ENCODE measurements at places on chromosomes 2 and 18.
A peak's percentile ranks its signal among the peaks of the same experiment; 100 is the strongest.

DNA sequence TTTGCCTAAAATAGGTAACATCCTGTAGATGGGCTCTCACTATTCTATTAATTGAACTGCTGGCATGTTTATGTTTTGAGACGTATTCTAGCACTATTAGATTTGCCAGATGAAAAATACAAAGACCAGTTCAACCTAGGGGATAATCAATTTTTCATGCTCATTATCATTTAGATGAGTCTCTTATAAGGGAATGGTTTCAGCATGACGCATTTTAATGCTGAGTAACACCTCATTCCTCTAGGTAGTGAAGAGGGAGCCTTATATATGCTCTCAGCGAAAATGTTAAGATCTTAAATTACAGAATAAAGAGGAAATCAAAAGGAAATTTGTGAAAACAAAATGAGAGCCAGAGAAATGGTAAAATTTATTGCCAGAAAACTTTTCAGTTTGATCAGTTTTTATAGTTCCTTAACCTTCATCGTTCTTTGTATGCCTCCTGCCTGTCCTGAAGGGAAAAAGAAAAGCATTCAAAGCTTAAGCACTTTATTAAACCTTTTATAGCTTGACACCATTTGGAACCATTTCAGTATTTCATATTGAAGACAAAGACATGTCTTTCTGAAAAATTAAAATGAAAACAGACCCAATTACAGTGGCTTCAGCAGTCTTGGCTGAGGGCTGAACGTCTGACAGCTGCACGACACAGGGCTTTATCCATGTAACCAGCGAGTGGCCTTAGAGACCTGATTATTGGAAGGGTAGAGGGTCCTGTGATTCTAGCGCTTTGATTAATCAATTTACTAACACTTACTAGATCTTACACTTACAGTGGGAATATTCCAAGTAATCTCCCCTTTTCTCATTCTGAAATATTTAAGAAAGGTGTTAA is 112.8 kb downstream of the ADCYAP1 start:
- H3K4me1 ChIP-seq, result peaks cover 33% of the 10 kb centered on the region
- peak; percentile 15 for DNase-seq
- no peaks in the 10 kb centered on the region for H3K27me3 ChIP-seq
- no peak overlapping the region for H3K27ac ChIP-seq
- no peaks in the 10 kb centered on the region for H3K36me3 ChIP-seq

- no peak for DNase-seq
- H3K4me3 ChIP-seq, result no peak overlapping the region
- no peaks in the 10 kb centered on the region for H3K4me1 ChIP-seq
- H3K27ac ChIP-seq, result no peak overlapping the region
These were observed 164.1 kb upstream of the ZSWIM2 start for GRCh38 chr2:187013058-187013457.

DNA sequence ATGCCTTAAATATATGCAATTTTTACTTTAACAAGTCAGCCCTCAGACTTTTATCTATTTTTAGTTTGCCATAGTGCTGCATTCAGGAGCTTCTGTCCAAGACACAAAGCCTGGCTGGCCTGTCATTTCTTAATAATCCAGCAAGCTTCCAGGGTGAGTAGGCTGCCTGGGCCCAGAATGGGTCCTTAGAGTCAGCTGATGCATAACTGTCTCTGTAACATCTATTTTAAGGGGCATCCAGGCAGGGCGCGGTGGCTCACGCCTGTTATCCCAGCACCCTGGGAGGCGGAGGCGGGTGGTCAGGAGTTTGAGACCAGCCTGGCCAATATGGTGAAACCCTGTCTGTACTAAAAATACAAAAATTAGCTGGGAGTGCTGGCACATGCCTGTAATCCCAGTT is 11.8 kb upstream of the GNLY start:
- H3K27me3 ChIP-seq, result no peaks in the 10 kb centered on the region
- DNase-seq, result peak; percentile 72
- no peaks in the 10 kb centered on the region for H3K36me3 ChIP-seq
- peaks cover 18% of the 10 kb centered on the region for H3K4me1 ChIP-seq

- DNase-seq, result peak; percentile 93
- no peaks in the 10 kb centered on the region for H3K36me3 ChIP-seq
- peak overlapping the region; percentile 53 for H3K27ac ChIP-seq
- H3K4me1 ChIP-seq, result peaks cover 22% of the 10 kb centered on the region
- H3K27me3 ChIP-seq, result no peaks in the 10 kb centered on the region
These were observed 7.5 kb downstream of the ACYP2 start for GRCh38 chr2:54122939-54123338.

DNA sequence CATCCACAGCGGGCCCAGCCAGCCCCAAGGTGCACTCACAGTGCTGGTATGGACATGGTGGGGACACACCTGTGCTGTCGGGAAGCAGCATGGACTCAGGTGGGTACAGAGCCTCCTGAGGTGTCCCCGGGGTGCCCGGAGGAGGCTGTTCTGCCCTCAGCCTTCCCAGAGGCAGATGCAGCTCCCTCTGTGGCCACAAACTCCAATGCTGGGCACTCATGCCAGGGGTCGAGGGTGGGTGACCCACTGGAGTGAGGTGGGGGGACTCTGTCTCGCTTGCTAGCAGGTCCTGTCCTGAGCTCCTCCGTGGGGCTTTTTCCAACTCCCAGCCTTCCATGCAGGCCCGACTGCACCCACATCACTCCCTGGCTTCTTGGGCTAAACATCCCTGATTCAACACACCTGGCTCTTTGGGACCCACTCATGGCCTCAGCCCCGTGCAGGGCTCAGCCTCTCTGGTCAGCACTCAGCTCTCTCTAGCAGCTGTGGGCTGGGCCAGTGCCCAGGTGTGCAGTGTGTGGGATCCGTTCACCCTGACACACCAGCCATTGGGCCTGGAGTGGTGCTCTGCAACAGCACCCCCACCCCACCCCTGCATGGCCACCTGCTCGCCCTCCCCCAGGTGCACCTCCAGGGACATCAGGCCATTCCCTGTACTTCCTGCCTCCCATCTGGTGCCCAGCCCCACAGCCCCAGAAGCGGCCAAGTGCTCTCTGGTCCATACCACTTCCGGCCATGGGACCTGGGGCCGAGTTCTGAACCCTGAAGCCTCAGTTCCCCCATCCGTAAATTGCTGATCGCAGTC is 16.0 kb downstream of the RAMP1 start:
- peak overlapping the region; percentile 46 for H3K27ac ChIP-seq
- peaks cover 21% of the 10 kb centered on the region for H3K4me1 ChIP-seq
- DNase-seq, result no peak

DNA sequence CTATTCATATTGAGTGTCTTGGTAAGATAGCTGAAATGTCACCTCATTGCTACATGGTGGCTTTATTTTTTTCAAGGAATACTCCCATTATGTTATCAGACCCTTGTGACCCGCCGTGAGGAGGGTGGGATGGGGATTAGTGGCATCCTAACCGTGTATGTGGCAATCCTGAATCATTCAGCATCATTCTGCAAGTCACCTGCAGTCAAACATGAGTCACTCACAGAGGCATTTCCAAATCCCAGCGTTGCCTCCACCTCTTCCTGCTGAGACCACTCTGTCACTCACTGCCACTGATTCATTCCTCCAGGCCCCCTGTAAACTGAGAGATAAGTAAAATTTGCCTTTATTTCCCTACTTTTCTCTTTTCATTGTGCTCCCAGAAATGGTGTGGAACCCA is 307.4 kb upstream of the KLHL29 start:
- H3K36me3 ChIP-seq, result no peaks in the 10 kb centered on the region
- H3K4me3 ChIP-seq, result no peak overlapping the region
- no peak for DNase-seq
- H3K4me1 ChIP-seq, result no peaks in the 10 kb centered on the region
- H3K27me3 ChIP-seq, result no peaks in the 10 kb centered on the region

GRCh38 chr2:177296040-177296439 is 31.5 kb upstream of the NFE2L2 start:
- H3K27ac ChIP-seq, result peak overlapping the region; percentile 59
- H3K36me3 ChIP-seq, result no peaks in the 10 kb centered on the region
- peak; percentile 34 for DNase-seq

DNA sequence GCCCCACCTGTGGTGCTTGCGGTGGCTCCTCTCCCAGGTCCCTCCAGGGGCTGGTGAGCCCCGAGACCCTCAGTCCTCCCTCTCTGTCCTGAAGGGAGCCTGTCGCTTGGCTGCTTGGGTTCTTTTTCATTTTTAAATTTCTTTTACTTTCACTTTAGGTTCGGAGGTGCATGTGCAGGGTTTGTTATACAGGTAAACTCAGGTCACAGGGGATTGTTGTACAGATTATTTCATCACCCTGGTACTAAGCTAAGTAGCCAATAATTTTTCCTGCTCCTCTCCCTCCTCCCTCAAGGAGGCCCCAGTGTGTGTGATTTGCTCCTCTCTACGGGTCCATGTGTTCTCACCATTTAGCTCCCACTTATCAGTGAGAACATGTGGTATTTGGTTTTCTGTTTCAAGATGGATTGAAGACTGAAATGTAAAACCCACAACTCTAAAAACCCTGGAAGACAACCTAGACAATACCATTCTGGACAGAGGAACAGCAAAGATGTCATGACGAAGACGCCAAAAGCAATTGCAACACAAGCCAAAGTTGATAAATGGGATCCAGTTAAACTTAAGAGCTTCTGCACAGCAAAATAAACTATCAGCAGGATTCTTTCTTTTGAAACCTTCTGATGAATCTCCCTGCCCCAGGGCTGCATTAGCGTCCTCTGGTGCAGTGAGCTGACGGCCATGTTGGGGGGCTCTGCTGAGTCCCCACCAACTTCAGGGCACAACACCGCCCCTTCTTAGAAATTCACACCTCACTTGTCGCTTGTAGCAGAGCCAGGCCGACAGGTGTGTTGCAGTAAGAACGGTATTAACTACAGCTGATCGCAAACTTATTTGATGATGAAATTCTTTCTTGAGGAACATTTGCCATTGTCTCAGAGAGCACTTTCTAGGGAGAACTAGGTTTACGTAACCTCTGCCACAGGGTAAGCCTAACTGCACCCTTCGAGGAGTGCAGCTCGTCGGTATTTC is 135.3 kb downstream of the ZNF236 start:
- no peak overlapping the region for H3K4me3 ChIP-seq
- no peak for DNase-seq
- H3K27ac ChIP-seq, result no peak overlapping the region
- H3K4me1 ChIP-seq, result no peaks in the 10 kb centered on the region

DNA sequence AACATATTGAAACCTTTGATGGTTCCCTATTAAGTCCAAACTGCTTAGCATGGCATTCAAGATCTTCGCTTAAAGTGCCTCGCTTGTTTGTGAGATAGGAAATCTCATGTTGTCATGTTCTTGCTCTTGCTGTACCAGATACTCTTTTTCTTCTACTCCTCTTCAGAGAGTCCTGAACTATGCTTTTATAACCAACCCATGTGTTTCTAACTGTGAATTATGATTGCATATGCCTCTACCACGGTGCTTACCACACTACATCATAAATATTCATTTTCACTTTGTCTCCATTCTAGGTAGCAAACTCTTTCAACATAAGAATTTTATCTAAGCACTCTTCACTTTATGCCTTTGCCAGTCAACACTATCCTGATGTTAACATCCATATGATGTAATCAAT is 23.6 kb downstream of the STAT4 start:
- H3K27ac ChIP-seq, result no peak overlapping the region
- no peak overlapping the region for H3K4me3 ChIP-seq
- H3K36me3 ChIP-seq, result no peaks in the 10 kb centered on the region
- H3K4me1 ChIP-seq, result no peaks in the 10 kb centered on the region

DNA sequence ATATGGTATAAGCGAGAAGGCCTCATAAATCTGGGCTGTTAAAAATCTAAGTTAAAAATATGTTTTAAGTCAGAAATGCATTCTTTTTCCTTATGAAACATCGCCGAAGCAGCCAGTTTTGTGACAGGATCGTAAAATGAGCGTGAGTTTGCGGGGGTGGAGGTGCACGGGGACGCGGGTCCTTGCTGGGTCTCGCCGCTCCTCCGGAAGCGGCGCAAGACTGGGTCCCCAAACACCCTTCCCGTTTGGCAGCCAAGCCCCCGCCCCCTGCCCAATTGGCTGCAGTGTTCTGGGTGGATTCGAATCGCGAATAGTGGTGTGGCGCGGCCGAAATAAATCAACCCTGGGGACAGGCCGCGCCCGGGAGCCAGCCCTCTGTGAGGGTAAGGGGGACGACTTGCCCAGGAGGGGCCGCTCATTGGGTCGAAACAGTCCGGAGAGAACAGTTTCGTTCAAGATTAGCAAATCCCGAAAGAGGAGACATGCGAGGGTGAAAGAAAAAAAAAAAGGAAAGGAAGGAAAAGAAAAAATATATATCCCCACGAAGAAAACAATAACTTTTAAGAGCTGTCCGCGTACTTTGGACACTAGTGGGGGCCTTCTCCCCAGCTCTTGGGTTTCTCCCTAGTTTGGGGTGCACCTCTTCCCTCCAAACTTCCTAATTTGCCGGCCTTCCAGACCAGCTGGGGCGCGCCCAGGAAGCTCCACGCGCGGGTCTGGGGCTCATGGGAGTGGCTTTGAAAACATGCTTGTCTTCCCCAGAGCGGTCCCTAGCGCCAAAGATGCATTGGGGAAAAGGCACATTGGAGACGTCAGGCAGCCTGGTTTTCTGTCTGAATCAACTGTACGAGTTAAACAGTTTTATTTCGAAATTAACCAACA is 3.1 kb upstream of the GATA6 start:
- no peaks in the 10 kb centered on the region for H3K36me3 ChIP-seq
- no peak overlapping the region for H3K4me3 ChIP-seq
- no peaks in the 10 kb centered on the region for H3K4me1 ChIP-seq
- no peak overlapping the region for H3K27ac ChIP-seq

GRCh38 chr2:113692698-113693428 is 63.6 kb downstream of the SLC35F5 start:
- no peaks in the 10 kb centered on the region for H3K4me1 ChIP-seq
- H3K27me3 ChIP-seq, result no peaks in the 10 kb centered on the region
- no peak overlapping the region for H3K4me3 ChIP-seq
- no peak for DNase-seq

GRCh38 chr2:199999166-199999565 is 43.8 kb downstream of the MAIP1 start:
- H3K27me3 ChIP-seq, result no peaks in the 10 kb centered on the region
- H3K27ac ChIP-seq, result no peak overlapping the region
- H3K4me3 ChIP-seq, result no peak overlapping the region
- H3K36me3 ChIP-seq, result no peaks in the 10 kb centered on the region
- H3K4me1 ChIP-seq, result no peaks in the 10 kb centered on the region

GRCh38 chr2:102282678-102283091 is 28.7 kb upstream of the IL1RL1 start:
- no peak overlapping the region for H3K27ac ChIP-seq
- DNase-seq, result peak; percentile 45
- peaks cover 6% of the 10 kb centered on the region for H3K27me3 ChIP-seq
- no peaks in the 10 kb centered on the region for H3K36me3 ChIP-seq
- no peak overlapping the region for H3K4me3 ChIP-seq

DNA sequence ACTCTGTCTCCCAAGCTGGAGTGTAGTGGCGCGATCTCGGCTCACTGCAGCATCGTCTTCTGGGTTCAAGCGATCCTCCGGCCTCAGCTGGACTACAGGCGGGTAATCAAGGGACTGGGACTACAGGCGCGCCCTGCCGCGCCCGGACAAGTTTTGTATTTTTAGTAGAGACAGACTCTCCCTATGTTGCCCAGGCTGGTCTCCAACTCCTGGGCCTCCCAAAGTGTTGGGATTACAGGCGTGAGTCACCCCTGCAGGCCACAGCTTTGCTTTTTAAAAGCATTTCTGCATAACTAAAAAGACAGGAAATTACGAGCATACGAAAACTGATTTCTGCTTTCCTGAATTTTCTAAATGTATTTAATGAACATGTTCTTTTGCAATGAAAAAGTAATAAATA is 916 bp upstream of the OSBPL1A start:
- peak overlapping the region; percentile 79 for H3K4me3 ChIP-seq
- H3K27ac ChIP-seq, result peak overlapping the region; percentile 81
- H3K36me3 ChIP-seq, result no peaks in the 10 kb centered on the region
- no peaks in the 10 kb centered on the region for H3K27me3 ChIP-seq

Measured in GM23248 (cell line).